ENCODE measurements at places on chromosomes 2 and 18.
A peak's percentile ranks its signal among the peaks of the same experiment; 100 is the strongest.

- no peak for DNase-seq
Observed at GRCh38 chr2:240954436-240955305, 43.7 kb upstream of the SNED1 start.

- no peak for DNase-seq
Observed at GRCh38 chr2:177816766-177817165, 255.8 kb downstream of the PDE11A start.

- DNase-seq, result no peak
Observed at GRCh38 chr18:12048010-12048826, 45.4 kb upstream of the ANKRD62 start.

GRCh38 chr2:225670111-225670974 lies 270.8 kb downstream of the NYAP2 start:
- DNase-seq, result no peak

GRCh38 chr2:58155160-58155778 lies 85.9 kb downstream of the FANCL start:
- DNase-seq, result no peak

- no peak for DNase-seq
Observed at GRCh38 chr2:231263118-231263831, 64.8 kb downstream of the ARMC9 start.

DNA sequence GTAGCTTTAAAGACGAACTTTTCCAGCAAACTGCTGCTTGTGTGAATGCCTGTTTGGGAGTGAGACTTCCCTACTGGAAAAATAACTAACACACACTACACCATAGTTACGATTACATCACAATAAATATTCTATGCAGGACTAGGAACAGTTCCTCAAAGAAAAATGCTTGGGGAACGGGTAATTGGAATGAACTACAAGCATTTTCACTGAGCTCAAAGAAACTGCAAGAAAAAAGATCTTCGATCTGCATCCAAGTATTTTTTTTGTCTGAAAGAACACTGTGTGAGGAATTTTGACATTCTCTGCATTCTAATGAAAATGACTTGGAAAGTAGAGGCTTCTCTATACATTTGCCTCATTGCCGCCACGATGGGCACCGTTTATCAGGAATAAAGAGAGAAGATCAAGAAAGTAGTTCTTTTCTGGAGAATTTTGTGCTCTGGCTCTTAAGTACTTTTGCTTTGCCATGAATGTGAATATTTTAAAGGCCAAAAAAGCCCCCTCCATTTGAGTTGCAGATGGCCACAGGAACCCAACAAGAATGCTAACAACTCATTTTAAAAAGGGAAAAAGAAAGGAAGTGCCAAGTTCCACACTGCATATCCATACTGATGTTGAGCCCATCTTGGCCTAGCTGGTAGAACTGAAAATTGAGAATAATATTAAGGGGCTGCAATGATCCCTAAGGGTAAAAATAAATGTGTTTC lies 13.6 kb downstream of the LYPD1 start:
- DNase-seq, result no peak

- no peak for DNase-seq
Observed at GRCh38 chr2:205077159-205077558, 531.9 kb downstream of the PARD3B start.

DNA sequence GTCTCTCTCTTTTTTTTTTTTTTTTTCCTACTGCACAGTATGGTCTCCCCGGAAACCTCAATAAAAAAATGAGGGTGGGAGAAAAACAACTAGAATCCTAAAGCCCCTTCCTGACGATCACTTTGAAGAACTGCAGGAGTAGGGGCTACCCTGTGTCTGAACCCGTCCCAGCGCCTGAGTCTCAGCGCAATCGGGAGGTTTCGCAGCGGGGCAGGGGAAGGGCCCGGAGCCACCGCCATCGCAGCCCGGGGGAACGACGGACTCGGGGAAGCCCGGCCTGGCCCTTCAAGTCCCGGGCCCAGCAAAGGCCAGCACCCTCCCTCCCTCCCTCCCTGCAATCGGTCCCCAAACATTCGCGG lies 411 bp downstream of the NARS1 start:
- no peak for DNase-seq

DNA sequence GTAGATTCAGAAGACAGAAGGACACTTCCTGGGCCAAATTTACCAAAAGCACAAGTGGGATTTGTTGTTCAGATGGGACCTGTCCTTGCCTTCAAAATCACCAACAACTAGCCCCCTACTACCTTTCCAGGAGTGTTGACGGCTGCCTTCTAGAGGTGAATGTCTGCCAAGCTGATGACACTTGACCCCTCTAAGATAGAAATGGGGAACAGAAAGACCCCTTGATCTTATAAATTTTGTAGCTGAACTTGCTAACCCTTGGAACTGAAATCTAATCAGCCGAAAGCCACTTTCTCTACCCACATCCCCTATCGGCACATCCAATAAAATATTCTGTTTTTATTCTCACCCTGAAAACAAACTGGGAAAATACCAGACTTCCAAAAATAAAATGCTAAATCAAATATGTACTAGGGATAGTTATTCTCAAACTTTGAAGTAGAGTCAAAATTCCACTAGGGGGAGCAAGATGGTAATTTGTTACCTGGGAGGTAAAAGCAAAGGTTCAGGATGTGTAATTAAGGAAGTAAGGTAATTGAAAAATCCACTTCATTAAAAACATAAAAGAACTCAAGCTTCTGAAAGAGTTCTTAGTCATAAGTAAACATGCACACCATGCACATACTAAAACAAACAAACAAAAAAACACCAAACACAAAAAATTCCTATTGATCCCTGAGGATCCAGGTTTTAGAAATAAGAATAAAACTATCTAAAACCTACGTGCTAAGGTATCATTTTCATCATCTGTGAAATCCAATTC lies 119.2 kb downstream of the ANKRD44 start:
- DNase-seq, result no peak

- no peak for DNase-seq
Observed at GRCh38 chr2:144242311-144242710, 277.6 kb downstream of the ZEB2 start.

DNA sequence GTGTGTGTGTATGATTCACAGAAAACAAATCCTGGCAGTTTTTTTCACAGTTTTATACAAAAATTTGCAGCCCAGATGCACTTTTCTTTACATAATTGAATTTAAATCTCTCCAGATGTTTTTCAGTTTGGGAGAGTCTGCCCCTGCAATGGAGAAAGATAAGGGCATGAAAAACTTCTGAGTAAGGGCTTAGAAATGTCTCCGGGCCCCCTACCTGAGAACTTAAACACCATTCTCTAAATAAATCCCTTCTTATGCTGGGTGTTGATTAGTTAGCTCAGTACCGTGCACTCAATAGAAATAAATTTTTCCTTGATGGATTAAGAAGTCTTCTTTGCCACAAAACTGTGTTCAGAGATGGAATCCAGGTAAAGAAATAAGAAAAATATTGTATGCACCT lies 64.5 kb downstream of the DPP4 start:
- DNase-seq, result no peak

DNA sequence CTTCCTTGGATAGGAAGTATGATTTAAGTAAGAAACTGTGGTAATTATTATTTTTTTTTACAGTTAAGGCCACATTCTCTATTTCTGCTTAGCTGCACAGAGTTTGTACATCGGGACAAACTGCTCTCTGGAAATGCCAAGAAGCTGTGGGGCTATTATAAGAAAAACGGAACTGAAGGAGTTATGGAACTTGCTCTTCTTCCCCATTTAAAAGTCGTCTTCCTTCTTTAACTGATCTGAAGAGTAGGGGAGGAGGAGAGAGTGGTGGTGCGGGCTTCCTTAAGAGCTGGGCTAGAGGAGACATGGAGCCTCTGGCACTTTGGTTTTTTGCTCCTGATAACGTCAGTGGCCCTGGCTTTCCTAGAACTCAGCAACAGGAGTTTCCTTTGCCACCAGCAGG lies 54.4 kb downstream of the RAB31 start:
- no peak for DNase-seq

DNA sequence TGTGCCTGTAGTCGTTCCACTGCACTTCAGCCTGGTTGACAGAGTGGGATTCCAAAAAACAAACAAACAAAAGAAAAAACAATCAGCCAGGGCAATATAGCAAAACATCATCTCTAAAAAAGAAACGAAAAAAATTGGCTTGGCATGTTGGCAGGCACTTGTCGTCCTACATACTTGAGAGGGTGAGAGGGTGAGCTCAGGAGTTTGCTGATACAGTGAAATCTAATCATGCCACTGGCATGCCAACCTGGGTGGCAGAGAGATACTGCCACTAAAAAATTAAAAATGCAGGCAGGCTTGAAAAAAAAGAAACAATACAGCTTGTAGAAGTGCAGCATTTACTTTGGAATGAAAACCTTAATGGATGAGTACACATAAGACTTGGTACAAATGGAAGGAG lies 282.9 kb upstream of the RGPD4 start:
- DNase-seq, result no peak

- DNase-seq, result no peak
Observed at GRCh38 chr18:59159986-59160385, 20.3 kb downstream of the SEC11C start.

DNA sequence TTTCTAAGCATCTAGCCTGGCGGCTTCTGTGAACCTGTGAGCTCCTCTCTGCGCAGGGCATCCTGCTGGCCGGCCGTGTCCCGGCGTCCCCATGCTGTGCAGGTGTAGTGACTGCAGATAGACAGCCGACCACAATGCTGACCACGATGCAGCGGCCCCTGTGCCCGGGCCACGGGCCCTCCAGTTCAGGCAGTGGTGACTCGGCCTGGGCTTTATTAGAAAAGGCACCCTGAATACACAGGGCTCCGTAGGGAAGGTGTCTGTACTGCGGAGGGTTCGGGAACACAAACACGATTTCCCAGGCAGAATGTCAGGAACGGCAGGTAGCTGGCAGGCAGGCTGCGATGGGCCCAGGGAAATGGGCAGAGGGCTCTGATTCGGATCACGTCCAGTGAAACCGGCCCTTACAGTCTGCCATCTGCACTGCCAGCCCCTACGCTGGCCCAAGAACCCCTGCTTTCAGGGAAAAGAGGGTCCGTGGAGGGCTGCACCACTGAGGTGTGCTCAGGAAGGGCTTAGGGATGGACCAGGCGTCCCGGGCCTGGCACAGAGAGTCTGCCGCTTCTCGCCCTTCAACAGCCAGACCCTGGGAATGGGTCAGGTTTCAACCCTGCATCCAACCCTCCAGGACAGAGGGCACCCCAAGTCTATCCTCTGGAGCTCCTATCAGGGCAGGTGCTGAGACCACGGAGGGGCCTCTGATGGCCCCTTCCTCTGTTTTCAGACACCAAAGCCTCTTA lies 196.5 kb downstream of the HDAC4 start:
- no peak for DNase-seq

- DNase-seq, result no peak
Observed at GRCh38 chr2:18841248-18842150, 252.1 kb upstream of the NT5C1B start.

GRCh38 chr2:76633276-76633921 lies 888.8 kb downstream of the LRRTM4 start:
- DNase-seq, result no peak

DNA sequence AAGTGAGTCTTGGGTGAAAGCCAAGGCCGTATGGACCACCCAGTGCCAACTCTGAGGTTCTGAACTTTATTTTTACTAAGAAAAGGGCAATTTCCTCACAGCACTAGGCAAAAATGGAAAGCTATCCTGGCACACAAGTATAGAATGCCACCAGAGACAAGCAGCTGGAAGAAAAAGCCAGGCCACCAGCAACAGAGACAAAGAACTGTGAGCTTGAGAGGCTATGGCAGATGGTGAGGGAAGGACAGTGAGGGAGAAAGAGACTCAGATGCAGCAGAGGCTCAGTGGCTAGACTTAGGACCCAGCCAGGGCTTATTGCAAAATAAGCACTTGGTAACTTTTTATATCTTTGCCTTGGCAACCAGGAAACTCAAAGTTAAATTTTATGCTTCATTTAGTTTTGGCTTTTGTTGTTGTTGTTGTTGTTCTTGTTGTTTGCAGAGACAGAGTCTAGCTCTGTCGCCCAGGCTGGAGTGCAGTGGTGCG lies 78.0 kb upstream of the BZW1 start:
- DNase-seq, result no peak

- no peak for DNase-seq
Observed at GRCh38 chr2:10204326-10205161, 82.0 kb downstream of the RRM2 start.

DNA sequence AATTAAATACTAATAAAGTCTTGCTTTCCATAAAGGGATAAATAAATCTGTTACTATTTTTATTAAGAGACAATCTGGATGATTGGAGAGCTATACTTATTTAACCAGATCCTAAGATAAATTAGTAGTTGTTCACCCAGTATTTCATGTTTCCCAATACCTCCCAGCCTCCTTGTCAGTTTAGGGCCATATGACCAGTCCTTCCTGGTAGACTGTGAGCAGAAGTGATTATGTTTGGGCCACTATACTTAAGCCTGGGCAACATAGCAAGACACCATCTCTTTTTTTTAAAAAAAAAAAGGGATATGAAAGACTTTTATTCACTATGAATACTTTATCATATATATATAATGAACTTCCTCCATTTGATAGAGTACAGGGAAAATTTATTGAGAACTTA lies 48.8 kb upstream of the PPM1B start:
- no peak for DNase-seq

- no peak for DNase-seq
Observed at GRCh38 chr2:239884875-239885274, 140.3 kb downstream of the NDUFA10 start.

GRCh38 chr2:159249990-159250715 lies 36.4 kb downstream of the WDSUB1 start:
- no peak for DNase-seq

DNA sequence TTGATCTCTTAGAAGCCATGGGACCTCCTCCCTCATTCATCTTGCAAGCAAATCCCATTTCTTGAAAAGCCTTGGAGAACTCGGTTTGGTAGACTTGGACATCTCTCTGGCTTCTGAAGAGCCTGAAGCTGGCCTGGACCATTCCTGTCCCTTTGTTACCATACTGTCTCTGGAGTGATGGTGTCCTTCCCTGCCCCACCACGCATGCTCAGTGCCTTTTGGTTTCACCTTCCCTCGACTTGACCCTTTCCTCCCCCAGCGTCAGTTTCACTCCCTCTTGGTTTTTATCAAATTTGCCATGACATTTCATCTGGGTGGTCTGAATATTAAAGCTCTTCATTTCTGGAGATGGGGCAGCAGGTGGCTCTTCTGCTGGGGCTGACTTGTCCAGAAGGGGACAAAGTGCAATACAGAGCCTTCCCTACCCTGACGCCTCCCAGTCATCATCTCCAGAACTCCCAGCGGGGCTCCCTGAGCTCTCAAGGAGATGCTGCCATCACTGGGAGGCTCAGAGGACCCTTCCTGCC lies 20.0 kb downstream of the FOSL2 start:
- no peak for DNase-seq

DNA sequence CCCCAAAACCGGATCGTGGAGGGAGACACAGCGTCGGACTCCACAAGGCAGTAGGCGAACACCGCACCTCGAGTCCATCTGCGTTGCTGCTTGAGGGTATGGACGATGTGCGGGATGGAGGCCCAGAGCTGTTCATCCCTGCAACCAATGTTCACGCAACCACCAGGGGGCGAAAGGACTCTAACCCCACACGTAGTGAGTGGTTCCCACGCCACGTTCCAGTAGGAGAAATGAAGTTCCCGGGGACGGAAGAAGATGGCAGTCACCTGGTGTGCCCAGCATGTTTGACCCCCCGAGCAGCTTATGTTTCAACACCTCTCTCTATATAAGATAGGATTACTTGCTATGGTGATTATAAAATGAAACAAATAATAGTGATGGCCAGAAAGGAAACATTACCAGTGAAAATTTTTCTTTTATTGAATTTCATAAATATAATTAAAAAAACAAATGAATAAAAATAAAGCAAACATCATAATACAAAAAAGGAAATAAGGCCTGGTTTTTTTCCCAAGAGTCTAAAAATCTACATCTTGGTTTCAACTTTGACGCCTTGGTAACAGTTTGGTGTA lies 184.3 kb downstream of the SH3BP4 start:
- DNase-seq, result peak; percentile 6

Data from stimulated activated CD8-positive, alpha-beta memory T cell treated with anti-CD3 and anti-CD28 coated beads, Interleukin-4, amount 100 ng/mL, for 4 hours (primary cell).